ENCODE measurements at places on chromosomes 3 and 15.

DNA sequence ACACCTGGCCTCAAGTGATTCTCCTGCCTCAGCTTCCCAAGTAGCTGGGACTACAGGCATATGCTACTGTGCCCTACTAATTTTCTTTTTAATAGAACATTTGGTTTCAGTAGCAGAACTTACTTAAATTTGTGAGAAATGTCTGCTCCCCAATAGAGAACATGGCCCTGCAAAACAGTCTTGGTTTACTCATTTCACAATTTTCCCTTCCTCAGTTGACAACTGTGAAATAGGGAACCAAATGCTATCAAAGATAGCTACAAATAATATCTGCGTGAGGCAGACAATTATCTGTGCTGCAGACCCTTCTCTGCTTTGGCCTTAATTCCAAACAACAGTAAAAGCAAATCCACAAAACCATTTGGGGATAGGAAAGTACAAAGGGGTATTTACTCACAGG, 22.6 kb downstream of the METTL6 start:
- DNase-seq: no peak

- DNase-seq: peak; percentile 19
These were observed 657 bp downstream of the PATL2 start for GRCh38 chr15:44710236-44711095.

- no peak for DNase-seq
These were observed 144.6 kb downstream of the FOXP1 start for GRCh38 chr3:71438904-71439303.

DNA sequence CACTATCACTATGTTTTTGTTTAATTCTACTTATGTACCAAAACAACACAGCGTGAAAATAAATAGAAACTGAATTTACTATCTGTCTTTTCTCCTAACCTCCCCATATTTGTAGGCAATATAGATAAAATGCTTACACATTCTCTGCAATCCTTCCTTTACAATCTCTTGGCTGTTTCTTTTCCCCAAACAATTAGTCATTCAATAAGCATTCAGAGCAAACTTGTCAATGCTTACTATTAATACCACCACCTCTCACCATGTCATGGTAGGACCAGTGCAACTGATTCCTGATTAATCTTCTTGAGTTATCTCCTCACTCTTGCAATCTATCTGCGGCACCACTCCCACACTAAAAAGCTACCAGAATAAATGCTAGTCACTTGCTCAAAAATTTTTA, 74.0 kb upstream of the TTBK2 start:
- DNase-seq: no peak

GRCh38 chr3:5304789-5305683, 117.5 kb downstream of the EDEM1 start:
- peak; percentile 82 for DNase-seq

GRCh38 chr3:10249833-10250232, 1.6 kb downstream of the TATDN2 start:
- no peak for DNase-seq

GRCh38 chr15:80750575-80750974, 28.6 kb upstream of the CEMIP start:
- DNase-seq: peak; percentile 24

DNA sequence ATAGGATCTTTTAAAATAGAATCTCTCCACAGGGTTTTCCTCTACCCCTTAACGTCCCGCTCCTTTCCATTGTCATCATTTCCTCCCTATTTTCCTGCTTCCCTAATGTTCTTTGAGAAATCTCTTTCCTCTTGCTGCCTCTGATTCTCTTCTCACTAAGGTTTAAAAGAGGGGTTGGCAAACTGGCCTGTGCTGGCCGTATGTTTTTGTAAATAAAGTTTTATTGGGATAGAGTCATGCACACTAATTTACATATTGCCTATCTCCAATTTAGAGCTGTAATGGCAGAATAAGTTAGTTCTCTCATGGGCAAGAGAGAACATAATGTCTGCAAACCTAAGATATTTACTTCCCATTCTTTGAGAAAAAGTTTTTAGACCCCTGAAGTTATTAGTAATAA, 25.0 kb downstream of the MRPL3 start:
- DNase-seq: no peak

GRCh38 chr3:184174284-184174645, 390 bp upstream of the AP2M1 start:
- DNase-seq: no peak

GRCh38 chr3:182837855-182838454, 44.7 kb downstream of the ATP11B start:
- no peak for DNase-seq

- DNase-seq: no peak
These were observed 70.7 kb downstream of the FAM43A start for GRCh38 chr3:194756460-194756779.

DNA sequence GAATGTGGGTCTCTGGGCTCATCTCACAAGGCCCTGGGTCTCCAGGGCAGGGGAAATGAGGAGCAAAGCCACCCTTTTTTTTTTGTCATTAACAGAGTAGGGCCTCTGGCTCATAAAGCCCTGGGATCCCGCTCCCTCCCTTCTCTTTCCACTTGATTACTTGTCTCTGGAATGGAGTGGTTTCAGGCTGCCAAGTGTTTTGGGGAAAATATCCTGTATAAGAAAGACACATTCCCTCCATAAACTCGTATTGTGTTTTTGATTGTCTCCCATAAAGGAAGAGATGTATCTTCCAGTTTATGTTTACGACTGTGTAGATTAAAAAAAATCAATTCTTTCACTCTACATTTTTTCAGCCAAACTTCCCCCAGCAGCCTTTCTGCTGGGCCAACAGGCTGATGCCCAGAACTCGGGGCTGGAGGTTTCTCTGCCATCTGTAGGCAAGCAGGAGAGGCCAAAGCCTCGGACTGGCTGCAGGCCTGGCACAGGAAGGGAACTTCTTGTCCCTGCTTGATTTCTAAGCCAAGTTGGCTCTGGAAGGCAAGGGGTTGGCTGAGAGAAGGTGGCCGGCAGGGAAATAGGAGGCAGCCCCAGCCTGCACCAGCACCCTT, 49.4 kb upstream of the INSYN1 start:
- no peak for DNase-seq

GRCh38 chr3:169722724-169723123, 42.1 kb downstream of the TERC start:
- no peak for DNase-seq

DNA sequence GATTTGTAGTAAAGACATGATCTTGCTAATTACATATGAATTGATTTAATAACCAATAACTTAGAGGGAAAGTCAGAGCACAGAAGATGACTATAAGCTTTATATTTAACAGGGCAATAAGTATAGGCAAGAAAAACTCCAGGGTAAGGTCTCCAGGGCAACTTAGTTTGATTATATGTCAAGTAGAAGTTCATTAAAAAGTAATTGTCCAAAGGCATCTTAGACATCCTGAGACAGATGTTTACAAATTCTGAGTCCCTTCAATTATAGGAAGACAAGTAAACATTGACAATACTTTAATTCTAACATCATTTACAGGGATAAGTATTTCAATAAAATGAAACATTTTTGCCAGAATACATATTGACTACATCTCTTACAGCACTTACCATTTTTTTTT, 416.0 kb downstream of the RAP2B start:
- DNase-seq: no peak

- peak; percentile 57 for DNase-seq
These were observed 1.1 kb downstream of the HEG1 start for GRCh38 chr3:125054449-125055329.

- no peak for DNase-seq
These were observed 31.0 kb upstream of the DLG1 start for GRCh38 chr3:197329382-197329781.

- DNase-seq: no peak
These were observed 79.7 kb downstream of the DZIP3 start for GRCh38 chr3:108669208-108669607.

DNA sequence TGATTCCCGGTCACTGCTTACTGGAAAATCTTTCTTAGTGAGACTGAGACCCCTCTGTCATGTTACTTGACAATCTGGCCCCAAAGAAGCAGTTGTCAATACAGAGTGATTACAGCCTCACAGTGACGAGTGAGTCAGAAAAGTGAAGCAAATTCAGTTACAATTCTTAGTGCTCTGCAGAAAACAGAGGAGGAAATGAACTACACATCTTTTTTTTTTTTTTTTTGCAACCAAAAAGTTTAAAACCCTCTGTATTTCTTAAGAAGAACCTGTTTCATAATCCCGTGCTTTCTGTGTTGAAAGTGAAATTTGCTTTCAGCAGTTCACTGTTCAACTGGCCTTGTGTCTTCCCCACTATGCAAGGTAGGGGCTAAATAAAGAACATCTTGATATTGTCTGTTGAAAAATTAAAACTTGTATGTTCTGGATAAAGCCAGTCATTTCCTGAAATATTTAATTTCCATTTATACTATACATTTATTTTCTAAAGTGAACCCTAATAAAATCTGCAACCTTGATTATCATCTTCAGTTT, 1.9 kb downstream of the AQP9 start:
- DNase-seq: no peak

DNA sequence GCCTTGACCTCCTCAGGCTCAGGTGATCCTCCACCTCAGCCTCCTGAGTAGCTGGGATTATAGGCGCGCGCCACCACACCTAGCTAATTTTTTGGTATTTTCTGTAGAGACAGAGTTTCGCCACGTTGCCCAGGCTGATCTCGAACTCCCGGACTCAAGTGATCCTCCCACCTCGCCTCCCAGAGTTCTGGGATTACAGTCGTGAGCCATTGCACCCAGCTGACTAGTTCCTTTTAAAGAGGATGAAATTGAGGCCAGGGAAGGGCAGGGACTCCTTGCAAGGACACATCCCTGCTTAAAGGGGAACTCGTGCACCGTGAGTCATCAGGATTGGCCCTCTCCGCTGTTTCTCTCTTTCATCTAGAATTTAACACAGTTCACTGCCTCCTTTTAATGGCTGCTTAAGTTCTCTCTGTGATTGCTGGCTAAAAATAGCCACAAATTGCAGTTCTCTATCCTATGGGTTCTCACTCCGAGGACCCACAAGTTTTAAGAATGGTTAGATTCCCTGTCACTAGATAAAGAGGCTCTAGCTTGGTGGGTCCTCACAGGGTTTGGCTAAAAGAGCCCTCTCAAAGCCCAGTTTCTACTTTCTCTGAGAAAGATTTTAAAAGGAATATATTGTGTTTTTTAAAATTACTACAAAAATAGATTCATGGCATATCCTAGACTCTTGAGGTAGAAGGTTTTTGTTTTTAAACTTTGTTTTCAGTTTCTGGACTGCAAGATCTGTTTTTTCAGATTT, 1.4 kb downstream of the CRTAP start:
- DNase-seq: peak; percentile 70

DNA sequence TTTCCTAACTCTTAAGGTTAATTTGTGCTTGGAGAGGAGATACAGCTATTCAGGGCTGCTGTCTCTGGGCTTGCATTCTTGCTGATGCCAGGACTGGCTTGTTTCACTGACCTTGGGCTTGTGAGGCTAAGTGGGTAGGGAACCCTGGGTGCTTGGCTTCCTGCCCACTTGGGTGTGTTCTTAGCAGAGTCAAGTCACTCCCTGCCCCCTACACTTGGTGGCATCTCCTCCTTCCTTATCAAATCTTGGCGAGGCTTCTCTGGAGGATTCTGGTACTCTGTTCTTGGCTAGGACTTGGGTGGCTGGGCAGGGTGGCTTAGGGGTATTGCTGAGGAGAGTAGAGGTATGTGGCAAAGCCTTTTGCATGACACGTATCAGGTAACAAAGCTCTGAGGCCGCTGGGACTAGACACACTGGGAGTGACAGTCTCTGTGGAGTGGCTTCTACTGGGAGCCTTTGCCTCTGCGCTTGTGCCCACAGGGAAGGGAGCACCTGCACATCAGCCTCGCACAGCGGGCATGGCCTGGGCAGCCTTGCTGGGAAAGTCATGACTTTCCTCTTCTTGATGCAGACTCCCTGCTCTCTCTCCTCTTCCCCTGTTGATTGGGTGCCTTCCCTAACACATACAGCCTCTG, 41.8 kb downstream of the CHCHD6 start:
- DNase-seq: no peak

- DNase-seq: no peak
These were observed 38.1 kb downstream of the FOXL2 start for GRCh38 chr3:138908846-138909245.

GRCh38 chr3:77160931-77161497, 121.1 kb downstream of the ROBO2 start:
- DNase-seq: no peak

DNA sequence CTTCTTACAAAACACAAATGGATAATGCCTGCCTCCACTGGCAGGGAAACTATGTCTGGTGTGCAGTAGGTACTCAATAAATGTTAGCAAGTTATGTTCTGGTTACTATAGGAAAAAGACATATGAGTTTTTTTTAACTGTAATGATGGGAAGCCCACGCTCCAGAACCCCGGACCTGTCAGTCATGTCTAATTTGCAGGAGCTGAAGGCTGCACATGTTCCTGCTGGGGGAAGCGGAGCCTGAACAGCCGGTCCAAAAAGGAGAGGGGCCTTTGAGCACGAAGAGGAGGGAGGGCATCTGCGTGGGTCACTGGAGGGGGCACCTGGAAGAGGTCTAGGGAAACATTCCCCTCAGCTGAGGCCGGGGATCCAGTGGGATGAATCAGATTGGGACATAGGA, 113.2 kb downstream of the DGKG start:
- no peak for DNase-seq

DNA sequence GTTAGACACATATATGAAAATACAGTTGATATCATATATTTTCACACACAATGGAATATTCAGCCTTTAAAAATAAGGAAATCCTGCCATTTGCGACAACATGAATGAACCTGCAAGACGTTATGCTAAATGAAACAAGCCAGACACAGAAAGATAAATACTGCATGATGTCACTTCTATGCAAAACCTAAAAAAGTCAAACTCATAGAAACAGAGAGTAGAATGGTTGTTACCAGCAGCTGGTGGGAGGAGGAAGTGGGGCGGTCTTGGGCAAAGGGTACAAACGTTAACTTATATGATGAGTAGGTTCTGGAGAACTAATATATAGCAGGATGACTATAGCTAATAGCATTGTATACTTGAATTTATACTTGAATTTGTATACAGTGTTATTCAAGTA, 213.2 kb upstream of the NR2F2 start:
- DNase-seq: no peak

- DNase-seq: no peak
These were observed 282.6 kb downstream of the KLF13 start for GRCh38 chr15:31609258-31609681.

DNA sequence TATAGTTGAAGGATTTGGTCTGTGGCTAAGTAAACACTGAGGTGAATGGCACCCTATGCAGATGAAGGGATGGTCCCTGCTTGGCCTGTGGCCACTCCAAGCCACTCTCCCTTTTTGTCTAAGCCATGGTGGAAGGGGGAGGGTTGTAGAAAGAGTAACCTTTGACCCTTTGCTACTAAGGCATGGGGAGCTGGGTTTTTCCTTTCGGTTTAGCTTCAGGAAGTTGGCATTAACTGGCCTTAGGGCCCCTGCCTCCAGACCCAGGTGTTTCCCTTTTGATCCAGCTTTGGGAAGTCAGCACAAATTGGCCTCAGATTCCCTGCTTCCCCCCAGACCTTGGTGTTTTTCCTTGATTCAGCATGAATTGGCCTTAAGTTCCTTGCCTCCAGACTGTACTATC, 49.5 kb downstream of the EFCAB12 start:
- DNase-seq: no peak

All from kidney (tissue), 22 donors.